Esophagus squamous epithelium (tissue), 5 donors: ENCODE measurements at places on chromosomes 5 and 9.

GRCh38 chr5:27608992-27609391, 570.6 kb upstream of the CDH9 start:
- no peak for DNase-seq

DNA sequence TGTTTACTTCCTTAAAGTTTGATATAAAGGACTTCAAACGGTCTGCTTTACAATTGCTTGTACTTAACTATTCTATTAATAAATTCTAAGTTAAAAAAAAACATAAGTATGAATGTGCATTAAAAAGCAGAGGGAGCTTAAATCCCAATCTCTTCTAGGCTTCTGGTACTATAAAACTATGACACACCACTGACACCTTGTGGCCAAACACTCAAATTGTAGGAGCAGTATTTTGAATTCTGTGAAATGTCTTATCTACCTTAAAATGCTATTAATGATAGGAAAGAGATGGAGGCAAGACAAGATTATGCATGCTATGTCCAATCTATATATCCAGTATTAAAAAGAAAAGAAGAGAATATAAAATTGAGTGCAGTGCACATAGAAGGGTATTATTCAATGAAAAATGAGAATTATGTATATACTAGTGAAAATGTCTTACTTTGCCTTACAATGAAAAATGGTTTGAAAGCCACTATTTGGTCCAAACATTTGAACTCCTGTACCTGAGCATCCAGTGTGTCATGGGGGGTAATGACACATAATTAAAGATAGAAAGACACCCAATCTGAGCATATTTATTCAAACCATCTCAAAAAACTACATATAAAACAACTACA, 87.6 kb downstream of the ERP44 start:
- no peak for DNase-seq

DNA sequence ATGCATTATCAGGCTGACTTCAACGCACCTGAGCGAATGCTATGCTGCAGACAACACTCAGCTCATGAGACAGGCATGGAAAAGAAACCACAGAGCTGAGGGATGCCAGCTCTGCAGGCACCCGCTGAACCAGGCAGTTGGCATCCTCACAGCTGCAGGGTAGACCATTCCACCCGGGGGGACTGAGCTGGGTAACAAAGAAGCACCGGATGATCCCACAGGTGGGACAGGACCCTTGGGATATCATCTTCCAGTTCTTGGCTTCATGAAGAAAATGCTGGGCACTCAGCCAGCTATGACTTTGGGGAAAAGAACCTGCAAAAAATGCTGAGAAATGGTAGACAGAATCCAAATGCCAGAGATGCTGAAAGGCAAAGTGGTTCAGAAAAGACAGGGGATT, 9.6 kb downstream of the EPB41L4B start:
- no peak for DNase-seq

GRCh38 chr5:94471521-94471920, 146.9 kb downstream of the KIAA0825 start:
- no peak for DNase-seq

DNA sequence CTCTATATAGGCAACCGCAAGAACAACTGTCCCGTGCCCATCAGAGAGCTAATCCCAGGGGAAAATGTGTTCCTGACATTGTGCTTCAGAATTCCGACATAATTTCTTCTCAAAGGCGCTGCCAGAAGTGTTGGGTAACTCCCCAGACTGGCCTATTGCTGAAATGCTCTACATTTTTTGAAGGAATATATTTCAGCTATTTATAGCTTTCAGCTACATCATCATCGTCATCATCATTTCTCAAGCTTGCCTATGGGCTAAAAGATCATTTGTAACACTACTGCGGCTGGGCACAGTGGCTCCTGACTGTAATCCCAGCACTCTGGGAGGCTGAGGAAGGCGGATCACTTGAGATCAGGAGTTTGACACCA, 49.7 kb downstream of the MYO10 start:
- no peak for DNase-seq

- DNase-seq = no peak
Measured at GRCh38 chr9:124394167-124394566, 21.1 kb downstream of the PSMB7 start.

DNA sequence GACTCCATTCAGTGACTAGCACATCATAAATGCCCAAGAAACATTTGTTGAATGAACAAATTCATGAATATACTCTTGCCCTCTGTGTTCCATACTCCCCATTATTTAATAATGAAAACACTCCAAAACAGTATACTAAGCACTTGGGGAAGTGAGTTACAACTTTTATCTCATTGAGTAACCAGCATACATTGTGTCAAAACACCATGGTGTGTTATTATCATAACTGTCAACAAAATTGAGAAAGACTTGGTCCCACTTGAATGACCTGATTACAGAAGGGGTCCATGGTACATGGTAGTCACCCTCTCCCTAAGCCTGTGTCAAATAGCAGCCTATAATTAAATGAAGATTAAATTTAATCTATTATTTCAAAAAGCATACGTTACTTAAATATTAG, 16.2 kb downstream of the ANKH start:
- no peak for DNase-seq

- no peak for DNase-seq
Measured at GRCh38 chr5:124239572-124239971, 506.9 kb downstream of the ZNF608 start.

DNA sequence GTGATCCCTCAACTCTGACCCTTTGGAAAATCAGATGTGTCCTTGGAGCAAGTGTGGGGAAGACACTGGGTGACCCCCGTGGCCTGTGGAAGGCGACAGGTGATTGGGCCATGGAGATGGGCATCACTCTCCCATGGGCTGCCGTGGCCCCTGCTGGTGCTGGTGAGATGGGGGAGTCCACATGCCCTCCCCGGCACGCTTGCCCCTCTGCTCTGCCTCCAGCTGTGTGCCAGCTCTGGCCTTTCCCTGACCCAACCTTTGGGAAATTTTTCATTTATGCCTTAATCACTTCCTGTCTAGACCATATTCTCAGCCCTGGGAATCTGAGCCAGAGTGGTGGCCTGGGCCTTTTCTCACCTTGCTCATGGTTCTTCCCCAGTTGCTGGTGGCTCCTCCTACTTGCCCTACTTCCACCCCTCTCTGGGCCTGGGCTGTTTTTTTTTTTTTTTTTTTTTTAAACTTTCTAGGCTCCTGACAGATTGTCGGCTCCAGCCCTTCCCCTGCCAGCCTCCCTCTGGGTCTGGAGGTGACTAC, 56.6 kb downstream of the RGS3 start:
- DNase-seq = no peak

- DNase-seq = no peak
Measured at GRCh38 chr5:106956886-106957285, 713.9 kb downstream of the EFNA5 start.

DNA sequence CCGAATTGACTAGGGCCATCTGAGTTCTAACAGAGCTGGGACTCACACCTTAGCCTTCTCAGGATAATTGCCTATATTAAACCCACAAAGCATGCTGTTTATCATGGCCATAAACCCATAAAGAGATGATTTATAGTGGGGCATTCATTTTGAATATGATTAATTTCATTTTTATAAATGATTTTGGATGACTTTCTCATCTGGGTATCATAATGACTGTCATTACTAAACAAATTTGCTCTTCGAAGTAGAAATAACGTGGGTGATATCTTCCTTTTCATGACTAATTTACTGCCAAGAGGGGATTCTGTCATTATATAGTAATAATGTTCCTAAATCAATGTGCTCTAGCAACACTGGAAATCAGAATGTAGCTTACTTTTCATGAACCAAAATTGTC, 498.2 kb downstream of the CDH12 start:
- DNase-seq = no peak

DNA sequence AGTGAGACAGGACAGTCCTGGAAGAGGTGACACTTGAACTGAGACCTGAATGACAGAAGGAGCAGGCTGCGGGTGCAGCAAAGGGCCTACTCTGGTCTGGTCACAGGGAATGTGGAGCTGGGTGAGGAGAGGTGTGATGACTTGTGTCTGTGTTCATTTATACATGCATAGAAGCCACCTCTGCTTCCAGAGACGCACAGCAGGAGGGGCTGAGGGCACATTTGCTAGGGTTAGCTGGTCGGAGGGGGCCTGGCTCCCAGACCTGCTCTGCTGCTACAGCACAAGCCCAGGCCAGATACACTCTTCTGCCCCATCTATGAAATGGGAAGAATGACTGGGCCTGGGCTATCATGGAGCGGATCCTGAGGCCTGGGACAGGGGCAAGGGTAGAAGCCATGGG, 15.6 kb downstream of the UNC5A start:
- no peak for DNase-seq

- DNase-seq = no peak
Measured at GRCh38 chr5:9440517-9440916, 105.4 kb downstream of the SEMA5A start.

GRCh38 chr5:135833961-135834638, 363 bp upstream of the SLC25A48 start:
- no peak for DNase-seq

- DNase-seq = no peak
Measured at GRCh38 chr9:125455876-125456275, 194.2 kb downstream of the GAPVD1 start.

DNA sequence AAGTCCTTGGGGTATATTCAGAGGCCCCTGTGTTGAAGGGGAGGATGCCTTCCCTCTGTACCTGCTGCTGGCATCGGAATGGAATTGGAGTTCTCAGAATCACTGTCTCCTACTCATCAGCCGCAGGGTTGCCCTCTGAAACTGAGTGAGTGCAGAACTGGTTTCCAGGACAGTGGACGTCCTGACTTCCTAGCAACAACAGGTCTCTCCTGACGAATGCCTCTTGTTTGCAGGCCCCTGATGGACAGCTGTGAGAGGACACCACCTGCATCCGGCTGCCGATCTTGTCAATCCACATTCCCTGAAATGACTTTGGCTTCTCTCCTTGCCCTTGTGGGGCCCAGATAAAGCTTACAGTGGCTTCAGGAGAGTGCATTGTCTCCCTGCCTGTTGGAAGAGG, 274.5 kb downstream of the NSG2 start:
- DNase-seq = no peak

DNA sequence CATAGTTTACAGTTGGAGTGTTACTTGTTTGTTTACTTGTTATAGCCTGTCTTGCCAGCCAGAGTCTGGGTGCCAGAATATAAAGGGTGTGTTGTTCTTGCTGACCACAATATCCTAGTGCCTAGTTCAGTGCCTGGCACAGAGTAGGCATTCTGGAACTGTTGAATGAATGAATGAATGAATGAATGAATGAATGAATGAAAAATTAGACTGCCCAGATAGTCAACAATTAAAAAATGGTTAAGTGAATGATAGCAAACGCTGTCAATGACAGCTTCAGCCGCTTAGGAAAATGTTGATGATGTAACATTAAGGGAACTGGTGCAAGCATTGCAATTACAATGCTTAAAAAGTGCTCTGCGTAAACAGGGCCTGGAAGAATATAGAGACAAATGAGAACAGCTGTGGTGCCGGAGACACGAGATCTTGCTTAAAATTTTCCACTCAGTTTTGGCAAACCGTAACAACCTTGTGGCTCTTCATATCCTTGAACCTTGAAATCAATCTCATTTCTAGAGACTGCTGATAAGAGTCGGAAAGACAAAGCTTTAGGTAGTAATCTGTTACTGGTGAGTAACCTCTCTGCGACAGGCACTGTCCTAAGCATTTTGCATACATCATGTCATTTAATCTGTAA, 4.7 kb upstream of the TTLL11 start:
- DNase-seq = no peak

DNA sequence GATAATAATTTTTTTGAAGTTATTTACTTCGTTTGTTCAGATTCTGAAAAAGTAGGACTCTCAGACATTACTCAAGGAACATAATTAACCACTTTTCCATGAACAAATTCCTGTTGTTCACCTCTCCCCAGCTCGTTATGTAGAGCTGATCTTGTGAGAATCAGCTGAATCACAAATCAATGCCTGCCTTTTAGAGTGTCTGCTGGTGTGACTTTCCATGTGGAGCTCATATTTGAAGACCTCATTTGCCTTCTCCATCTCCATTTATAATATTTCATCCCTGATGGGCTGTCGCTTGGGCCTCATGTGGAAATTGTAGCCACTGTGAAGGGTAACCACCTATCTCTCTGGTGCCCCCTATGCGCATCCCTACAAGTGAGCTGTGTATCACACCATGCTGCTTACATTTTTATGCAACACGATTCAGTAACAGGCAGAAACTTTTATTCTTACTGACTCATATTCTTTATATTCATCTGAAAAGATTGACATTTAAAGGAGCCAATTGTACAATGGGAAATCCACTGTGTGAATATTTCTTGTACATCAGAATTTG, 111.3 kb downstream of the STK32A start:
- no peak for DNase-seq

- DNase-seq = peak; percentile 15
Measured at GRCh38 chr9:113343732-113344231, 3.7 kb upstream of the WDR31 start.

DNA sequence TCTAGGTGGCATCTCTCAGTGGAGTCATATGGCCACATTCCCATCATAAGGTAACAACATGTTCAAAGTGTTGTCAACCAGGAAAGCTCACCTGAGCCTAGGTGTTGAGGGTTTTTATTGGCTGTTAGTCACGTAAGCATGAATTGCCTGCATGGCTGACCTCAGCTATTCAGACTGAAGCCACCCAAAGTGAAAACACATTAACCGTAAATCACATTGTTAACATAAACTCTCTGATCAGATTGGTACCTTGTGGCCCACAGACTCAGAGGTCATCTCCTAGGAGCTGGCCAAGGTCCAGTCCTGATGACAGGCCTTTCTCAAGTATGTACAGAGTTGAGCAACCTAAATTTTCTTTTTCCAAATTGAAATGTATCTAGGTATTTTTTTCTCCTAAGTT, 26.7 kb downstream of the SRFBP1 start:
- DNase-seq = no peak

GRCh38 chr9:2655411-2655901, 33.9 kb downstream of the VLDLR start:
- DNase-seq = no peak

- DNase-seq = no peak
Measured at GRCh38 chr9:125991886-125992529, 244.8 kb downstream of the PBX3 start.

GRCh38 chr9:120982836-120983235, 56.2 kb upstream of the TRAF1 start:
- DNase-seq = no peak

GRCh38 chr5:160159991-160160792, 40.9 kb upstream of the PWWP2A start:
- no peak for DNase-seq

DNA sequence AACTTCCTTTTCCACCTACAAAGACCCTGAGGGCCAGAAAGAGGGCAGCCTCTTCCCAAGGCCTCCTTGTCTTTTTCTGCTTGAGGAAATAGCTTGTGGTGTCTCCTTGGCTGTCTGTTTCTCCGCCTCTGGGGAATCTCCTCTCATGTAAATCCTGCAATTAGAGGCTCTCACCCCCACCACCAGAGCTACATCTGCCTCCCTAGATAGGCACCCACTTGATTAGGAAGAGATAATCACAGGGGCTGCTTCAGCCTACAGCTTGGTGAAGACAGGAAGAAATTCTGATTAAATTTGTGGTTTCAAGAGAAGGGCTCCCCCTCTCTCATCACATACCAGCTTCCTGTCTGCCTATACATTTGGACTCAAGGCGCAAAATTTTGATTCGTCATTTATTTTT, 75.6 kb downstream of the TLR4 start:
- no peak for DNase-seq
